ENCODE measurements at places on chromosomes 2 and 18.

- peak; percentile 5 for DNase-seq
Observed at GRCh38 chr2:180572346-180572745, 408.1 kb upstream of the UBE2E3 start.

DNA sequence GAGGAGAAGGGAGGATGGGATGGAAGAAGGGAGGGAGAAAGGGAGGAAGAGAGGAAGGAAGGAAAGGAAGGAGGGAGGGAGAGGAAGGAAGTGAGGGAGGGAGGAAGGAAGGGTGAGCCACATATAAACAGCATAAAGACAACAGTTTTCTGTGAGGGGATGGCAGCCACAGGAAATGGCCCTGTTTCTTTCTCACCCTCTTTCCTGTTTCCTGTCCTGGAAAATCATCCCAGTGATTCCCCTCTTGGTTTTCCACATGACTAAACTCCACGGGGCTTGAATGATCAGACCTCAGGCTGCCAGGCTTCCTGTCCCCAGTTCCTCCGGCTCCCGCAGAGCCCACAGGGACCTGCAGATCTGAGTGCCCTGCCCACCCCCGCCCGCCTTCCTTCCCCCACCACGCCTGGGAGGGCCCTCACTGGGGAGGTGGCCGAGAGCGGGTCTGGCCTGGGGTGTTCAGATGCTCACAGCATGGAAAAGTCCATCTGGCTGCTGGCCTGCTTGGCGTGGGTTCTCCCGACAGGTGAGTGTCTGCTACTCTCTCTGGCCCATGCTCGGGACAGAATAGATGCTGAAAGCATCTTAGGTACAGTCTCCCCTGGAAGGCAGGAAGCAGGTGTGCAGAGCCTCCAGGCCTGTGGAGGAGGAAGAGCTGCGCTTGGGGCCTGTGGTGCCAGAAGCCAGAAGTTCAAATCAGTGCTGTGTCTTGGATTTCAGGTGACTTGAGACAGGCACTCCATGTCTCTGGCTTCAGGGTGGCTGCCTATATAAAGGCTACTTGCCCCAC lies at the start of gene SIGLEC15:
Gene SIGLEC15, plus strand, starts transcription at position 418 of the 787 bp plus-strand sequence. Its CDS starts 54 bp downstream, at position 472.
- no peak for DNase-seq

GRCh38 chr2:237896956-237897355 lies 37.5 kb downstream of the RAMP1 start:
- no peak for DNase-seq

DNA sequence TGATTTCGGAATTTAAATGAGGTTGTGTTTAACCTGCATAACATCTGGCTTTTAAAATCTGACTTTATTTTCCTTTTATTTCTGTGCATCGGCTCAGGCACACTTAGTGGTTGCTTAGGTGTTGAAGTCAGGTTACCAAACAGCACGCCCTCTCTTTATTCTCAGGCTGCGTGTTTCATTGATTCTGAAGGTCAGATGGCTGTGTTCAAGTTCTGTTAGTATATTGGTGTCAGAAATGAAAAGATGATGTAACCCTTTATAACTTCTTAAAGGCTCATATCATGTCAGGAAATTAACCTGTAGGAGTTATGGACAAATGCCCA lies 246.5 kb downstream of the LDLRAD4 start:
- no peak for DNase-seq

- DNase-seq, result no peak
Observed at GRCh38 chr2:68857202-68857845, 13.9 kb downstream of the BMP10 start.

Data from MCF 10A (cell line).